ENCODE measurements at places on chromosomes 2 and 18. TPM values are rescaled to one million over a fixed set of nuclear protein-coding genes. Genes with fewer than 3 reads are reported as not detected.
A peak's percentile ranks its signal among the peaks of the same experiment; 100 is the strongest.

Gene OTOS
- total RNA-seq, result not detected

Gene EFEMP1
- total RNA-seq, result 0.25 TPM

Gene CYP26B1
- total RNA-seq, result not detected

Gene NABP1
- 52.2 TPM for total RNA-seq

Gene TRIM43
- total RNA-seq, result not detected

Gene FEV
- not detected for total RNA-seq

Gene TCF4
- total RNA-seq, result 1.3 TPM

Gene SPEG
- 2.1 TPM for total RNA-seq

Gene CCDC138
- total RNA-seq, result 12.6 TPM

Gene TWIST2
- total RNA-seq, result not detected

Gene NEDD4L
- total RNA-seq, result 2.6 TPM

Gene PAX8
- total RNA-seq, result 1.1 TPM

DNA sequence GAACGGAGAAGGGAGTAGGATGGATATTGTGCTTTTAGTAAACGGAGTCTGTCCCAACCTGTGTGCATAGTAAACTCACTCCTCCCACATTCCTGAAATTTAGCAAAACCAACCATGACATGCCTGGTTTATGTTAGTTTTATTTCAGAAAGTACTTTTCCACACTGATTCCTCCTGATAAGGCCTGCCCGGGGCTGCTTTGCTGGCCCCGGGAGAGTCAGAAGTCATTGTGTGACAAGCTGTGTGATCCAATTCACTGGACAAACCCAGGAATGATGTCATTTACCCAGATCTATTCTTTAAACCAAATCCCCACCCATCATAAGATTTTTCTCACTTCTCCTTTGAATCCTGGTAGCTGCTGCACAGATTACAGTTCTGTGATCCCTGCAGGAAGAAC is 109.0 kb downstream of the SETBP1 start:
- DNase-seq, result no peak

- no peak for DNase-seq
Observed at GRCh38 chr2:24342110-24342910, 18.0 kb downstream of the ITSN2 start.

DNA sequence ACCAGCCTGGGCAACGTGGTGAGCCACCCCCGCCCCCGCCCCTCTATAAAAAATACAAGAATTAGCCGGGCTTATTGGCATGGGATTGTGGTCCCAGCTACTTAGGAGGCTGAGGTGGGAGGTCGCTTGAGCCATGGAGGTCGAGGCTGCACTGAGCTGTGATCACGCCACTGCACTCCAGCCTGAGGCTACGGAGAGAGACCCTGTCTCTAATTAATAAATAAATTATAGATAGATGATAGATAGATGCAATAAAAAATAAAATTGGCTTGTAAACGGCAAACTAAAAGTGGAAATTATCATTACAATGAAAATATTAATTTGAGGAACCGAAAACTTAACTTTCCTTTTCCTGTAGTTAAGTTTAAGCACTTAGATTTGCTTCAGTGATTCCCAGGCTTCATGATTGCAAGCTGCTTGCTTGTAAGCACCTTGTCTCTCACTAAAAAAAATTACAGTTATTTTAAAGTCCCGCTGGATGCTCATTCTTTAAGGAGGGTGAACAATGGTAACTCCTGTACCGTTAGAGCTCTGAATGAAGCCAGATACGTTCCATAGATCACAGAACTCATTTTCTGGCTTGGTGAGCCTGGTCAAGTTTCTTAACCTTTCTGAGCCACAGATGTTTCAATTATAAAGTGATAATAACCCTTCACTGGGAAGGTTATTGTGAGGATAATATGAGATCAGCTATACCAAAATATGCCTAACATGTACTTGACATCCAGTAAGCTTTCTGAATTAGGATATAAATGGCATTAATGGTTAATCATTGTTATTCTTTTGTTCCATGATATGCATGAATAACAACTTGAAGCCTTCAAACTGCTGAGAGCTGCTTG is 9.3 kb upstream of the NARS1 start:
- no peak for DNase-seq

DNA sequence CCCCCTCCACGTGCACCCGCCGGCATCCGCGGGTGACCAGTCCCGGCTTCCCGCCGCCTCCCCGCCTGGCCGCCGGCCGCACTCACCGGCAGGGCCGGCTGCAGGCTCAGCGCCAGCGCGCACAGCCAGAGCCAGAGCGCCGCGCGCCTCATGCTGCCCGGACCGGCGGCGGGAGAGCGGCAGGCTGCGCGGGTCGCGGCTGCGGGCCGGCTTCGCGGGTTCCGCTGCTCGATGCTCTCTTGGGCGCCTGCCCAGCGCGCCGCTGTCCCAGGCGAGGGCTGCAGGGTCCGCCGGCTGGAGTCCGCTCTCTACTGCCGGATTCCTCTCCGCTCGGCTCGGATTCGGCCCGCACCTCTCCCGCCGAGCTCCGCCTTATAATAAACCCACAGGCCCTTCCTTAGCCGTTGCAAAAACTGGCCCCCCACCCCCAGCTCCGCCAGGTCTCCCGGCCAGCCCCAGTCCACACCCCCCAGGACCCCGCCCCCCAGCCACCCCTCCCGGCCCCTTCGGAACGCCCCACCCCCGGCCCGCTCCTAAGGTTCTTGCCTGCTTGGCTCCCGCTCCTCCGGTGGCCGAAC is at the start of gene SDC1:
Gene SDC1 (minus strand): TSS at position 415 of the 578 bp plus-strand sequence. CDS start 263 bp downstream, at position 152.
- DNase-seq, result no peak

GRCh38 chr2:186575302-186575701 is 14.6 kb upstream of the ITGAV start:
- DNase-seq, result peak; percentile 6

GRCh38 chr2:36165132-36165531 is 190.4 kb upstream of the CRIM1 start:
- DNase-seq, result no peak

- DNase-seq, result no peak
Observed at GRCh38 chr2:233384811-233385488, 30.7 kb downstream of the DGKD start.

DNA sequence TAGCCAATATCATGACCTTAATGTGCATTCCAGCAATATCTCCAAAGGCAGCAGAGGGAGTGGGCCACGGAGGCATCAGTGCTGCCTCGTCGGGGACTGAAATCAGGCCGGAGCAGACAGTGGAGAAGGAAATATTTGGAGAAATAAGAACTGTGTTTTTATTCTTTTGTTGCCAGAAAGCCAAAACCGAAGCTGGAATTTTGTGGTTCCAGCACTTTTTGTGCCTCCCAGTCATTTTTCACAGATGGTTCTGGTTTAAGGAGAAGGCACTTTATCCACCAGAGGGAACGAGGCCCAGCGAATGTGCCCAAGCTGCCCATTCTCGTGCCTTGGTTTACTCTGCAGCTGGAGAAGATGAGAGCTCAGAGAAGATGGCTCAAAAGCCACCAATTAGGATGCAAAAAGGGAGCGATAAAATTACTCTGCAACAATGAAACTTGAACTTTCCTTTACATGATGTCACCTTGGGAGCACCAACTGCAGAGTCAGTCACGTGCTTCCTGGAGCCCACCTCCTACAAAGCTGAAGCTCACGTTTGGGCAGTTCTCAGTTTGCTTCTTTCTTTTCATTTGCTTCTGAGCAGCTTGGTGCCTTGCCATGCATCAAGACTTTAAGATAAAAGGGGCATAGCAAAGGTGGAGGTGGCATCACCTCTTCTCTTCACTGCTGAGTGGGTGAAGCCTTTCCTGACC is 288.7 kb downstream of the LPIN1 start:
- DNase-seq, result no peak

DNA sequence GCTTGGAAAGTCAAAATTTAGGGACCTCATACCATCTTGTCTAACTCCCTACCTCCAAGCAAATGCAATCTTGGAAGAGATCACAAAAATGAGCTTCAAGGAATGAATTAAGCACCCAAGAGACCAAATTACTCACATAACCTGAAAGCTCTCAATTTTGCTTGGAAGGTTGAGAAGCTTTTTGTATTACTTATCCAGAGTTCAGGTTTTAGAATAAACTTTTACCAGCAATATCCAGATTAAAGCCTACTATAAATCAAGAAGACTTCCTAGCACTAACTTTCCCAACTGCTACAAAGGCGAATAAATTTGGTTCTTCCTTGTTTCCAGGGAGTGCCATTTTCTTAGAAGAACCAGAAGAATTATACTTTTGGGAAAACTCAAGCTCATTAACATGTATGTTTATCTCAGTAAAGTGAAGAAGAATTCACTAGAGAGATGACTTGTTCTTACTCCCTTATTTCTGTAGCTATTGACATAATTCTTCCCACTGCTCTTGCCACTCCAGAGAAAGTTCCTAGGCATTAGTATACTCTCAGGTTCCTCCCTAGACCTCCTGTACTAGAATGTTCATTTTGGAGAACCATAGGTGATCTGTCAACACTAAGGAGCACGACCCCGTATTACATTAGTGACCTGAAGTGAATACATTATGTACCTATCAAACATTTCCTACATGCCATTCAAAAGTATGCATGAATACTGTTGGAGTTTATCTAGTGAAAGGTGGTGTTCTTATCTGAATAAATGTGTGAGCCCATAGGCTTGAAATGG is 18.0 kb upstream of the STPG4 start:
- DNase-seq, result no peak

GRCh38 chr2:130765464-130765863 is 10.1 kb downstream of the AMER3 start:
- no peak for DNase-seq

DNA sequence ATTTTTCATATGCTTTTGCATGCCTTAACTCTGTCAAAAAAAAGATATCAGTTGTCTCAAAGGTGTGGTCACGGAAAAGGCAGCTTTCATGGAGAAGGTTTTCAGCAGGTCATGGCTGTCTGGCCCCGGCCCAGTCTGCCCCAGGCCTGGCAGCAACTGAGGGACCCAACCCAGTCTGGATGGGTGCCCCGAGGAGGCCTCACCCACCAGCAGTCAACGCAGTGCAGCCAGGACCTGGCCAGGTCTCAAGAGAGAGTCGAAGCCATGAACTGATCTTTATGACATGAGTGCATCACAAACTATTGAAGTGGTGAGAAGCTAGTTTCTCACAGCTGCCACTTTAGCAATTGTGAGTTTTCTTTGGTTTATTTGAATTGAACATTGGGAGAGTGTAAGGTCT is 7.9 kb downstream of the TUBB6 start:
- no peak for DNase-seq

DNA sequence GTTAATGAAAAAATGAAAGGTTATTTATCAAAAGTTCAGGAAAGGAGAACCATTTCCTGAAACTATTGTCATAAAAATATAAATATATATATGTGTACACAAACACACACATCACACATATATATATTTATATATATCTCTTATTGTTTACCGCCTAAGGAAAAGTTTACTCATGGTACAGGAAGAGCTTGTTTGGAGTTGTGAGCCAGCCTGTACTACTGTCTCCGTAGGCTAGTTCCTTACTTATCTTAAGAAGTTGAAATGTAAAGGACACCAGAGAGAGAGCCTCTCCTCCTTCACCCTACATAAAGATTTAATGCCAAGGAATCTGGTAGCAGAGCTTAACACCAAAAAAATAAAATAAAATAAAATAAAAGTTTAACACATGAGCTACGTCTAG is 19.6 kb downstream of the DSC1 start:
- DNase-seq, result no peak

DNA sequence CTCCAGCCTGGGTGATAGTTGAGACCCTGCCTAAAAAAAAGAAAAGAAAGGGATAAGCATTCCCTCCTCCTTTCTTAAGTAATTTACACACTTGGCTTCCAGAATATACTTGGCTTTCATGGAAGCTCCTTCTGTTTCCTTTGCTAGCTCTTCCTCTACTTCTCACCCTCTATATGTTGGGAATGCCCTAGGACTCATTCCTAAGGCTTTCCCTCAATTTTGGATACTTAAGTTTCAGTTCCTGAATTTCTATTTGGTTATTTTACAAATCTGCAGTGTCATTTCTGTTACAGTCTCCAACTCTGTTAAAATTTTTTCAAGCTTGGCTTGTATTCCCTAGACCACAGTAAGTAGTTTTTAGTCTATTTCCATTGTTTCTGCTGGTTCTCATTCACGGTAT is 23.6 kb downstream of the SP3 start:
- DNase-seq, result no peak

- DNase-seq, result no peak
Observed at GRCh38 chr2:240223631-240224030, 83.2 kb upstream of the OTOS start.

- no peak for DNase-seq
Observed at GRCh38 chr18:37671119-37671518, 105.5 kb upstream of the CELF4 start.

- DNase-seq, result peak; percentile 30
Observed at GRCh38 chr18:2906704-2907549, 60.1 kb downstream of the EMILIN2 start.

GRCh38 chr2:65574993-65575392 is 142.6 kb upstream of the SPRED2 start:
- no peak for DNase-seq

GRCh38 chr2:111640480-111640879 is 243.5 kb downstream of the ANAPC1 start:
- no peak for DNase-seq

DNA sequence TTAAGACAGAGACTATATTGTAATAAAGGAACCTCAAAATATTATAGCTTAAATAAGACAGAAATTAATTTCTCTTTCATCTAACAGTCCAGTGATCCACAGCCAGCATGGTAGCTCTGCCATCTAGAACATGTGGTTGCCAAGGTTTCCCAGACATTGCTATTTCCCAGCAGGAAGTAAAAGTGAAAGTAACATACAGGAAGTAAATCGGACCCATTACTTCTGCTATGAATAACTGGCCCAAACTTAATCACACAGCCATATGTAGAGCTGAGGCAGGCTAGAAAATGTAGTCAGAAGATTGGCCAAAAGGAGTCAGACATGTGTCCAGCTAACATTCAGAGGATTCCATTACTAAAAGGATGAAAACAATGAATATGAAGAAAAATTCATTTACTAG is 71.0 kb downstream of the NOL4 start:
- DNase-seq, result no peak

DNA sequence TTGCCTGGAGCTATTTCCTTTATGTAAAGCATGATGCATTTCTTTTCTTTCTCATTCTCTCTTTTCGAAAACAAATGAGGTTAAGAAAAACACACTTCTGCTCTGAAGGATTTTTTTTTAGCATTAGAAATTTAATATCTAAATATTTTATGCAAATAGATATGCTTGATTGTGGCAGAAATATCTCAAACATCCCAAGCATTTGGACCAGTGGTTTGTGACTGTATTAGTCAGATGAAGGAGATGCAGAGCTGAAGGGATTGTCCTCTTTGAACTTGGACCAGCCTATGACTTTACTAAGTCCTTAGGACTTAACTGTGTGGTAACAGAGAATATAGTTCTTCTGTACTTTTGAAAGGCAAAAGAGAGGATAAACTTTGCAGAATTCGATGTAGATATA is 335.9 kb upstream of the NT5C1B start:
- no peak for DNase-seq

- DNase-seq, result no peak
Observed at GRCh38 chr18:48306838-48307237, 102.3 kb downstream of the ZBTB7C start.

- DNase-seq, result no peak
Observed at GRCh38 chr2:153543635-153544071, 65.1 kb upstream of the RPRM start.
